ENCODE measurements at places on chromosomes 6 and 20. TPM values are rescaled to one million over a fixed set of nuclear protein-coding genes. Genes with fewer than 3 reads are reported as not detected.

Gene HRH3
- total RNA-seq: not detected

Gene CSE1L
- total RNA-seq: 95.8 TPM

Gene ULBP2
- 24.0 TPM for total RNA-seq

Gene TNF
- total RNA-seq: 0.12 TPM

Gene PTGIS
- not detected for total RNA-seq

Gene SCUBE3
- 71.6 TPM for total RNA-seq

Gene SAMD3
- total RNA-seq: 2.2 TPM

Gene CYP24A1
- 0.48 TPM for total RNA-seq

Gene PROKR2
- not detected for total RNA-seq

Gene CST5
- not detected for total RNA-seq

Gene WFDC5
- total RNA-seq: not detected

Gene FAM162B
- 9.4 TPM for total RNA-seq

Gene EMILIN3
- total RNA-seq: not detected

Gene CYP39A1
- not detected for total RNA-seq

Gene C6orf52
- not detected for total RNA-seq

Gene AIF1
- not detected for total RNA-seq

Gene ADGRF1
- not detected for total RNA-seq

Gene CRISP2
- total RNA-seq: not detected

Gene COL19A1
- not detected for total RNA-seq

Gene BPIFB1
- total RNA-seq: not detected

Gene MGME1
- total RNA-seq: 19.2 TPM
